Fibroblast of upper back skin (primary cell): ENCODE measurements at places on chromosomes 7 and 10.

- DNase-seq: no peak
These were observed 4.1 kb upstream of the SLC18A3 start for GRCh38 chr10:49605939-49606509.

DNA sequence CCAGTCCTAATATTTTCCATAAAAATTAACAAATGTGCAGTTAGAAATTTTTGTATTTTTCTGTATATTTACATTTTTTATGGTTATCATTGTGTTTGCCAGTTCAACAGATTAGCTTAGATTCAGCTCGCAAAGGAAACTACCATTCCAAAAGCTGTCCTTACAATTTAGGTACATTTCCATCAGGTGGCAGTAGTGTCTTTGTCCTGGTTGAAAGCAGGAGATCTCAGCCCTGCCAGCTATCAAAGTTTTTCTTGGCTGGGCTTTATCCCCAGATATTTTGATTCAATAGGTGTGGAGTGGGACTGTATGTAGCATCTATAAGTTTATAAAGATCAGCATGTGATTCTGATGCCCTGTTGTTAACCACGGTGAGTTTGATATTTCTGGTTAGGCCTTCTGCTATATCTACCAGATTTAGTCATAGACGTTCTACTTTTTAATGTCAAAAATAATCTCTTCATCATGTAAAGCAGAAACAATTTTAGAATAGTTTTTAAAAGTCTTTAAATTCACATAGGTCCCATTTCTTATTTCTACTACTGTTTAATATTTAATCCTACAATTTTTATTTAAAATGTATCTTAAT lies 15.5 kb upstream of the ICA1 start:
- DNase-seq: no peak

- no peak for DNase-seq
These were observed 6.2 kb downstream of the TET1 start for GRCh38 chr10:68566351-68566750.

DNA sequence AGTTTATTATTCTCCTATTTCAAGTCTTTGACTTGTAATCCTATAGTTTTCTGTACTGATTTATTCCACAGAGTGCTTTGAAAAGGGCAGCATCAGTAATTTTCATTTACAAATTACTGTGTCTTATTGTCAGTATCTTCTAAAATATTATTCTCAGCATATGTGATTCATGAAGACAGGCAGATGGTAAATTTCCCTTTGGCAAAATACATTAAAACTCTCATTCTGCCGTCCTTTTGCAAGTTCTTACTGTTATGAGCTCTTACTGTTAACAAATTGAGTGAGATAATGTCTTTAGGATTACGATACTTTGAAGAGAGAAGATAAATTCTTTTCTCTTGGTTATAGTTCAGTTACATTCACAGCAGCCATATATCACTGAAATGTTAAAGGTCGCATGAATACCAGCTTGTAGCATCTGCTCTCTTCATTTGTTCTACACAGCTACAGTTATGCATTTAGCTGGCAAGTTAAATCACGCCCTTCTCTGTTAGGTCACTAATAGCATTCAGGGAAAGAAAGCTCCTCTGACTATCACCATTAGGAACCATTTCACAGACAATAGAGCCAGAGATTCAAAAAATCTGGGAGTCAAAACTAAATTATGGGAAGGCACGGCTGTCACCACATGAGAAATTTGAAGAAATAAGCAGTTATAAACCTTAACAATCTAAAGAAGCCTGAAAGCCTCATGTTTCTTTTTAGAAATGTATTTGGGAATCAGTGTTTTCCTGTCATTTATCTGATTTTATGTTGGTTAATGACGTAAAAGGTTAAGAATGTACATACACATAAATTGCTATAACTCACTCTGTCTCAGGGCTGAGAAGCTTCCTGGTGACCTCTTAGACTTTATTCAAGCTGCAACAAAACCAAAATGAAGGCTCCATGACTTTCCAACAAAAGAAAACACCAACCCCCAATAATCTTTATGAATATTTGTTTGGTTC lies 109.6 kb upstream of the SP4 start:
- DNase-seq: peak; percentile 1

GRCh38 chr7:16657656-16658279 lies 11.8 kb downstream of the BZW2 start:
- peak; percentile 89 for DNase-seq

GRCh38 chr7:80151274-80151665 lies 16.6 kb downstream of the GNAI1 start:
- peak; percentile 83 for DNase-seq

GRCh38 chr7:116901143-116901542 lies 38.8 kb downstream of the CAPZA2 start:
- no peak for DNase-seq

DNA sequence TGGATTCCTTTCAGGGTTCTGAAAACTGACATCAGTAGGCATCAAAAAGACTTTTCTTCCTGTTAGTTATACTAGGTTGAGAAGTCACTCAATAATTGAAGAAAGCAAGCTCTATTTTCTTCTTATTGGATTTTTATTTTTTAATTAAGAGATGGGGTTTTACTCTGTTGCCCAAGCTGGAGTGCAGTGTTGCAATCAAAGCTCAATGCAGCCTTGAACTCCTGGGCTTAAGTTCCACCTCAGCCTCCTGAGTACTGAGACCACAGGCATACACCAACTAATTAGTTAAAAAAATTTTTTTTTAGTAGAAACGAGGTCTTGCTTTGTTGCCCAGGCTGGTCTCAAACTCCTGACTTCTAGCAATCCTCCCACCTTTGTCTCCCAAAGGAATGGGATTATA lies 28.0 kb downstream of the PIP4K2A start:
- no peak for DNase-seq

DNA sequence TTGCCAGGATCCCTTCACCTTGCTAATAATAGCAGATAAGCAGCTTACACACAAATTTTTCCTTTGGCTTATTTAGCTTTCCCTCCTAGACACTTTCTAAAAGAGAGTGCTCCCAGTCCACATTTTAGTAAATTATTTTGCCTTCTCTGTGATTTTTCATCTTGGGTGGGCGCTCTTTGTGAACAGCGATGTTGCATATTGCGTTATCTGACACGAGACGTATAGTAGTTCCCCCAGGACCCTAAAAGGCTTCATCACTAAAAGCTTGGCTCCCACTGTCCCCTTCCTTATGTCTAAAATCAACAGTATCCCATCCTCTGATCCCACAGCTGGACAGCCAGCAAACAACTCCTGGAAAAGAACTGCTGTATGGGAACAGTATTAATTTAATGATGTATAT lies 232.9 kb downstream of the DYNC1I1 start:
- DNase-seq: no peak

DNA sequence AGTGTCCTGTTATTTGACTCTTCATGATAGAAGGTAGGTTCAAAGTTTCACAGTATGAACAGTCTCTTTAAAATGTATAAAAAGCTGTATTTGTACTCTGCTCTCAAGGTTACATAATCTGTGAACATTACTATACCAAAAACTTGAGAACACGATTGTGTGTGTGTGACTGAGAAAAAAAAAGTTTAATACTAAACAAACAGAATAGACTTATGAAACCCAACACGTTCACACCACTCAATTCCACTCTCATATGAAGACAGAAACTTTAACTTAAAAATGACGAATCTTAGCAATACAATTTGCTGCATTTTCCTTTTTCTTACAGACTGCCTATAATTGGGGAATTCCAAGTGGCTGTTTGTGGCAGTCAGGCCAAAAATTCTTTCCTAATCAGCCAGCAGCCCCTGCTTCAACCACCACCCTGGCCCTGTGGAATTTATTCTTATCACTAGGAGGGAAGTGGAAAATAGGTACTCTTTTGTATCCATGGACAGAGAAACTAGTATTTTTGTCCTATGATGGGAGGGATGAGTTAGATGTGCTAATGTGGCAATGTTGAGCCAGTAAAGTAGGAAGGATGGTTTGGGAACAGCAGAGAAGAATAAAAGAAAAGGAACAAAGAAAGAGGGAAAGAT lies 42.8 kb downstream of the MINDY3 start:
- no peak for DNase-seq

DNA sequence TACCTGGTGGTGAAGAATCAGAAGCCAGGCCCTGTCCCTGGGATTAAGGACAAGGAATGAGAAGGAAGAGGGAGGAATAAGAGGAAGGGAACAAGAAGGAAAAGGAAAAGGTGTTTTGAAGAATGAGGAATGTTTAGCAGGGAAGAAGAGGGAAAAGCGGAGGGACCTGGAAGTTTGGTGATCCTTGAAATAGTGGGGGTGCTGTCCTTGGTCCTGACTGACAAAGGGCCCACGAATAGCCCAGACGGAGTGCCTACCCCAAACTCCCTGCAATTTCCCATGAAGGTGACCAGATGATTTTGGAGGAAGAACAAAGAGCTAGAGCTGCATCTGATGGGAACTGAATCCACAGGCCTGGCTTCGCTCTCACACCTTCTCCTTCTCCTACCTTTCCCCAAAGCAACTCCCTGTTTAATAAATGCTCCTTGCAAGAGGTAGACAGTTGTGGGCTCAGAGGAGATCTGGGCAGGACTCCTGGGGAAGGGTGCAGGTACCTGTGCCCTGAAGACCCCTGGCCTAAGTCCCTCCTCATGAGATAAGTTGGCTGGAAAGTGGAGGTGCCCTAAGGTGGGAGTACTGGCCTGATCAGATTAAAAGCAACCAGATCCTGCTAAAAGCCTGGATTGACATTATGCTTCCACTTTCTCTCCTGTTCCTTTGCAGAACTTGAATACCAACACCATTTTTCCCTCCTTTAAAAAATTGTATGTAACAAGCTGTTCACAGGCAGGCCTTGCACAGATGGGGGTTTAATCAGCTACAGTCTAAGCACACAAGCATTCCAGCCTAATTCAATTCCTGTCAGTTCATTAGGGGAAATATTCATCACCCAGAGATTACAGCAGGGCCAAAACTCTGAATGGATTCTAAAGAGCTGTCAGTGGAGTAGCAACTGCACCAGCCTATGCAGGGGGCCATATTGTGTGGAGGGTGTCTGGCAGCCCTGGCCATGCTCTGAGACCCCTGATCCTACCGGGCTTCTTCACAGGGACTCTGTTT lies 19.4 kb downstream of the KAZALD1 start:
- no peak for DNase-seq

- DNase-seq: peak; percentile 35
These were observed 38.2 kb upstream of the JAKMIP3 start for GRCh38 chr10:132027423-132027983.

DNA sequence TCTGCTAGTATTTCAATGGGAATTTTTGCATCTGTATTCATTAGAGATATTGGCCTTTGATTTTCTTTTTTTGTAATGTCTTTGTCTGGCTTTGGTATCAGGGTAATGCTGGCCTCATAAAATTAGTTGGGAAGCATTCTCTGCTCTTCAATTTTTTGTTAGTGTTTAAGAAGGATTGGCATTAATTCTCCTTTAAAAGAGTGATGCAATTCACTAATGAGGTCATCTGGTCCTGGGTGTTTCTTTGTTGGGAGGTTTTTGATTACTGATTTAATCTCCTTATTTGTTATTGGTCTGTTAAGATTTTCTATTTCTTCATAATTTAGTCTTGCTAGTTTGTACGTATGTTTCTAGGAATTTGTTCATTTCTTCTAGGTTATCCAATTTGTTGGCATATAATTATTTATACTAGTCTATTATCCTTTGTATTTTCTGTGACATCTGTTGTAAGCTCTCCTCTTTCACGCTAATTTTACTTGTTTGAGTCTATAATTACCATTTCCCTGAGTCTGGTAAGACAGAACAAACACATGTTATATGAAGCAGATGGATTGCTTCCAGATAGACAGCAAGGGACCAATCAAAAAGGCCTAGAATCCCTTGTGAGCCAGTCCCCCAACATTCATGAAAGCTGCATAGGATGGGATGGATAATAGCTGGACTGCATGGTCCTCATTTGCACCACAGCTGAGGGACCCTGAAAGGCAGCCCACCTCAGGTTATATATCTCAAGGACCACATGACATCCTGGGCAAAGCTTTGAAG lies 54.4 kb downstream of the MTPAP start:
- no peak for DNase-seq

DNA sequence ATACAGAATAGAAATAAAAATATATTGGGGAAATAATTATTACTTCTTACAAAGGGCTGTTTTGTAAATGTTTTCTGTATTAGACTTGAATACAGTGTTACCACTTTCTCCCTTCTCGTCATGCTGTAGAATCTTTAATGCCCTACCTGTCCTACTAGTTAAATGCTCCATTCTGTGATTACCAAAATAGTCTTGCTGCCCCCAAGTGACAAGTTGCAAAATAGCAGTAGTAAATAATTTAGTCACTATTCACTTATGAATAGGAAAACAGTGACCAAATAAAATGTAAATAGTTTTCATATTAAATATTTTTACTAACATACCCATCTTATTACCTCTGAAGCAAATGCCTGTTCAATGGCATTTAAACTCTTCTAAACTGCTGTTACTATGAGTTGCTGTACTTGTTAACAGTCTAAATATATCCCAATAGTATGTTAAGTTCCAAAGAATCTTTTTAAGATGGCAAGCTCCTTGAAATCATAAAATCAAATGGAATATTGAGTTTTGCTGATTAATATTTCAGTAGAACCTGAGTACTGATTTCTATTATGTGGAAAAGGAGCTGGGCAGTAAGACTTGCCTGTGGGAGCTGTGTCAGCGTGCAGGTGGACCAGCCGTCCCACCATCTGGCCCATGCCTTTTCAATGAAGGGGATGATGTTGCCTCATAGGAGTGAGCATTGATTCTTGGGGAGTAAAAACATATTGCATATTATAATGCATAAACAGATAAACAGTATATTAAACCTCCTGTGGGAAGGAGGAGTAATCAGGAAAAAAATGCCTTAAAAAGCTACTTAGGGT lies 18.1 kb upstream of the OIT3 start:
- DNase-seq: peak; percentile 32

DNA sequence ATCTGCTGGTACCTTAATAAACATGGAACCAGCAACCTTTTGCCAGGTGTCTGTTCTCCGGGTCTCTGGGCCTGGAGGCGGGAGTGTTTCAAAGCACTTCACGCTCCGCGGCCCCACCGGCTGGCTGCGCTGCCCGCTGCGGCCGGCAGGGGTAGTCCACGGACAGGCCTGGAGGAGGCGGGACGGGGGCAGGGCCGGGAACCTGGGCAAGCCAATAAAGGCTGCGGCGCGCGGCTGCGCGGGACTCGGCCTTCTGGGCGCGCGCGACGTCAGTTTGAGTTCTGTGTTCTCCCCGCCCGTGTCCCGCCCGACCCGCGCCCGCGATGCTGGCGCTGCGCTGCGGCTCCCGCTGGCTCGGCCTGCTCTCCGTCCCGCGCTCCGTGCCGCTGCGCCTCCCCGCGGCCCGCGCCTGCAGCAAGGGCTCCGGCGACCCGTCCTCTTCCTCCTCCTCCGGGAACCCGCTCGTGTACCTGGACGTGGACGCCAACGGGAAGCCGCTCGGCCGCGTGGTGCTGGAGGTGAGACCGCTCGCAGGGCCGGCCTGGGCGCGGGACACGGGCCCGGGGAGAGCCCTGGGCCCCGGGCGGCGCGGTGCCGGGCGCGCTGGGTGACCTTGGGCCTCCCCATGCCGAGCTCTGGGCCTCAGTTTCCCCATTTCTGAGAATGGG lies at the start of gene PPIF:
TSS of gene PPIF (plus strand) at position 244 of the 668 bp plus-strand sequence. CDS start at position 324, 80 bp downstream.
- peak; percentile 90 for DNase-seq

DNA sequence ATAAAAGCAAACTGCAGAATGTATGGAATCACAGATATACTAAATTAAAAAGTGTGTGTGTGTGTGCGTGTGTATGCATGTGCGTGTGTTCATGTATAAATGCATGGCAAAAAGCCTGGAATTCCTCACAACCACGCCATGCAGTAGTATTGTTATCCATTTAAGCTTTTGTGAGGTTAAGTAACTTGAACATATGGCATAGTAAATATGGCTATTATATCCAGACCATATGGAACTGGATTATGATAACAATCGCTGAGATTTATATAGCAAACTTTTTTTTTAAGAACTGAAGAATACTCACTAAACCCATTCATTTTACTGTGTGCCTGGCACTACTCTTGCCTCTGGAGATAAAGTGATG lies 22.3 kb upstream of the NANOS1 start:
- no peak for DNase-seq

- no peak for DNase-seq
These were observed 94.3 kb downstream of the OSBPL3 start for GRCh38 chr7:24885716-24886115.
